Activated CD4-positive, alpha-beta T cell treated with anti-CD3 and anti-CD28 coated beads for 48 hours (primary cell): ENCODE measurements at places on chromosomes 13 and 19.

DNA sequence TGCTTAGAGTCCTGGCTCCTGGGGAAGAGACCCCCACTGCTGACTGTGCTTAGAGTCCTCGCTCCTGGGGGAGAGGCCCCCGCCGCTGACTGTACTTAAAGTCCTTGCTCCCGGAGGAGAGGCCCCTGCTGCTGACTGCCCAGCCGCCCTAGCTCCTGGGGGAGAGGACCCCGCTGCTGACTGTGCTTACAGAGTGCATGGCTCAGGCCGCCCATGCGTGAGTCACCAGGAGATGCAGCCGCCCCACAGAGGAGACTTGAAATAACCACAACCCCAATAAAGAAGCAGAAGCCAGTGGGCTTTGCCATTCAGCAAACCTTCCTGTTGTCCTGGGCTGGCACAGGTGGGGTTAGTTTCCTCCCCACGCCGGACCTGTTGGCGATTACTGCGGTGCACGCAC is 79.2 kb upstream of the C13orf46 start:
- DNase-seq, result no peak

DNA sequence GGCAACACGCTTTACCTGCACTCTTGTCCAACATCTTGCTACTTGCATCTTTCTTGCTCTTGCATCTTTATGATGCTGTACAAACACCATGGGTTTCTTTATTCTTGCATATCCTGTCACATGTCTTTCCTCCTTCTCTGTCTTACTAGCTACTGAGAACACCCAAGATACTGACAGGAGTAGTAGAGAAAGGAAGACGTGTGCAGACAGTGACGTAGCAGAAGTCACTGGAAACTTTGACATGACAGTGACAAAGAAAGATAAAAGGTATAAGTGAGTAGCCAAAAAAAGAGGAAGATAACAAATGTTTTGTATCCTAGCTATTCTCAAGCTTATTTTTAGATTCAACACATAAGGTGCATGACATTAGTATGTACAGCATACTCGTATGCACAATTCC is 34.2 kb downstream of the TRPC4 start:
- no peak for DNase-seq

DNA sequence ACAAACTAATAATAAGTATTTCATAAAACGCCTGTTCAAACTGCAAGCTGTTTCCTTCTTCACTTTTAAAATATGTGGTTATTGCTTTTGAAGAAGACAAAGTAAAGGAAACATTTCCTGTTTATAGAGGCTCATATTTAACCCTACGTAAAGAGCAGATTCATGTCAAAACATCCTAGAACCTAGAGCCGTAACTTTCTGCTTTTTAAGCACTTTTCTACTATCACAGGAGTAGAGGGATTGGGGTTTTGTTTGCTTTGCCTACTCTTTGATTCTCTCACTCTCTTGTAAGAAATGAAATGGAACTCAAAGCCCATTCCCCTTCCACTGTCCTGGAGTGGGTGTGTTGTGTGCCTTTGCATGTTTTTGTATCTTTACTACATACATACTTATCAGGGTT is 54.0 kb upstream of the GPR183 start:
- no peak for DNase-seq

- no peak for DNase-seq
Observed at GRCh38 chr19:2070436-2070827, 19.4 kb upstream of the MKNK2 start.

- peak; percentile 94 for DNase-seq
Observed at GRCh38 chr19:11242864-11243797, 3.7 kb downstream of the ANGPTL8 start.

DNA sequence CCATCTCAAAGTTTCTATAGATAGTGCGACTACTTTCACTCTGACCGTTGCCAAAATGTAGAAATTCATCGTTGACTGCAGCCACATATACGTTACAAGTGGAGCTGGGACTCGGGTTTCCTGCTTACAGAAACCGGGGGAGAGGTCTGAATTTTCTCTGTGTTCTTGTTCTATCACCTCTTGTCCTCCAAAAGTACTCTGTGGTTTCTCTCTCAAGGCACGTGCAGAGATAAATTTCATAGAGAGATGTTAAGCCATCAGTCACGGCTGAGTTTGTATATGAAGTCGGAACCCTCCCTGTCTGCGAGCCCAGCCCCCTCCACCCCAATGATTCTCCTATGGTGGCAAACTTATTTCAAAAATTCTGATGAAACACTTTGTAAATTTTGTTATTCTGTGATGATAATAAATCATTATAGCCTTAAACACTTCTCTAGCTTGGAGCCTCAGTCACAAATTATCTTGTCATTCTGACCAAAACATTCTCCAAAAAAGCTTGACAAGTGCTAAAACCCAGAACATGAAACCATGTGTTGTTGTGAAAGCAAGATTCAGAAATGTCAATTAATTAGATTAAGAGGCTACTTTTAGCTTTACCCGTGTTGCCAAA is 87.5 kb downstream of the TSHZ3 start:
- no peak for DNase-seq

DNA sequence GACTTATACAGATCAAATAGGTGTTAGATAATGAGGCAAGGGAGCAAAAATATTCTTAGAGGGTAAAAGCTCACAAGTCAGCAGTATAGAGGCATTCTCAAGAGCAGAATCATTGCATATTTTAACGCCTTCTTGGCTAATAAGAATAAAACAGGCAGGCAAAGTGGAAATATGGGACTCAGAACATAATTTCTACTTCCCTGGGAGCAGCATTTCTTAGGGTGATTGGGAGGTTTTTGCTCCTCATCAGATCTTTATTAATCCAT is 39.6 kb downstream of the LHFPL6 start:
- no peak for DNase-seq

GRCh38 chr13:99892196-99892613 is 79.4 kb downstream of the ZIC5 start:
- DNase-seq, result no peak

DNA sequence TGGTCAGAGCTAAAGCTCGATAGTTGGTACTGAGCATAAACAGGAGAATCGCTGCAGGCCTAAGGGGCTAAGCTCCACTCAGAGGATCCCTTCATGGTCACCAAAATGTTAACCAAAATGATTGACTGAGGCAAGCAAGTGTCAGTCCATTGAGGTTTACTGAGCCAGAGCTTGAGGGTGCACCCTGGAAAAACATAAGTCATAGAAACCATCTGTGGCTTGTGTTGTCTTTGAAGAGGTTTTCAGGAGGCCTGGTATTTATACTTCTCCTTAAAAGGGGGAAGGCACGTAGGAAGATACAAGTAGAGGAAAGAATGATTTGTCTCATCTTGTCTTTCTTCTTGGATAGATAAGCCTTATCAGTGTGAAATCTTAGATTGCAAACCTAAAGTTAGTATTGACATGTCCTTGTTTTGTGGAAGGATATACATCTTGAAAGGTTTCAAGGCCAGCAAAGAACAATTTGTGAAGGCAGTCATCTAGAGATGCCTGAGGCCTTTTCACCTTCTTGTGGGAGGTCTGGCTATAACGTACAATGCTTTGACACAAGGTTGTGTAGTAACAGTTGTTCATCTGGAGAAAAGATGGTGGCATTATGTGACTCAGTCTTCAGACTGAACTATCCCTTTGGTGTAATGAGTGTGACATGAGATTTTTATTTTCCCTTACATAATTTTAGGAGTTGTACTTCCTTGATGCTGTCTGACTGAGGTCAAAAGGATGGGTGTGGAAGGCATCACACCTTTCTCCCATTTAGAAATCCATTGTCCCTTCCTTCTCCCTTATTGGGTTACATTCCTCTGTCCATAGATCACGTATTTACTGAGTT is 14.7 kb upstream of the CEACAM6 start:
- DNase-seq, result peak; percentile 36

- no peak for DNase-seq
Observed at GRCh38 chr13:71079638-71080037, 787.4 kb downstream of the DACH1 start.

- no peak for DNase-seq
Observed at GRCh38 chr19:19399733-19400433, 5.6 kb upstream of the GATAD2A start.

- peak; percentile 53 for DNase-seq
Observed at GRCh38 chr19:3670796-3671679, 29.2 kb downstream of the PIP5K1C start.

- DNase-seq, result no peak
Observed at GRCh38 chr13:98775844-98776598, 23.5 kb upstream of the SLC15A1 start.

- DNase-seq, result no peak
Observed at GRCh38 chr19:6711605-6712004, 8.8 kb downstream of the C3 start.

- DNase-seq, result no peak
Observed at GRCh38 chr19:42158926-42159325, 26.7 kb upstream of the POU2F2 start.

DNA sequence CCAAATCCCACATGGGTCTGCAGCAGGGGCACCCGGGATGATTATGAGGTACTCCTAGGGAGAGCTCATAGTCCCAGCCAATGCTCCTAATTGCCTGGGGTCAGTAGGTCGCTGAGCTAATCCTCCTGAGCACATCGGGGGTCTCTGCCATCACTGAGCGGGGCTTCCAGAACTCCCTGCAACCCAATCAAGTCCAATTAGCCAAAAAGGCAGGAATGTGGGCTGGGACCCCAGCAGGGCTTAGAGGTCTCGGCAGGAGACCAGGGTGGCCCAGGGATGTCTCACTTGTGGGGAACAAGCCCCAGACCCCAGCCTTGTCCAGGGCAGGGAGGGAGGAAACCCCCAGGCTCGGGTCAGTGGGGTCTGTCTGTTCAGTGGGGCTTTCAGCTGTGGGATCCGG is 17.1 kb upstream of the CPAMD8 start:
- DNase-seq, result no peak

GRCh38 chr13:39073983-39074382 is 35.7 kb downstream of the NHLRC3 start:
- no peak for DNase-seq

GRCh38 chr13:33326246-33326645 is 40.7 kb upstream of the STARD13 start:
- no peak for DNase-seq

- DNase-seq, result no peak
Observed at GRCh38 chr13:26593661-26594060, 36.2 kb downstream of the WASF3 start.

GRCh38 chr19:5897189-5897969 is 6.2 kb downstream of the NDUFA11 start:
- DNase-seq, result no peak

DNA sequence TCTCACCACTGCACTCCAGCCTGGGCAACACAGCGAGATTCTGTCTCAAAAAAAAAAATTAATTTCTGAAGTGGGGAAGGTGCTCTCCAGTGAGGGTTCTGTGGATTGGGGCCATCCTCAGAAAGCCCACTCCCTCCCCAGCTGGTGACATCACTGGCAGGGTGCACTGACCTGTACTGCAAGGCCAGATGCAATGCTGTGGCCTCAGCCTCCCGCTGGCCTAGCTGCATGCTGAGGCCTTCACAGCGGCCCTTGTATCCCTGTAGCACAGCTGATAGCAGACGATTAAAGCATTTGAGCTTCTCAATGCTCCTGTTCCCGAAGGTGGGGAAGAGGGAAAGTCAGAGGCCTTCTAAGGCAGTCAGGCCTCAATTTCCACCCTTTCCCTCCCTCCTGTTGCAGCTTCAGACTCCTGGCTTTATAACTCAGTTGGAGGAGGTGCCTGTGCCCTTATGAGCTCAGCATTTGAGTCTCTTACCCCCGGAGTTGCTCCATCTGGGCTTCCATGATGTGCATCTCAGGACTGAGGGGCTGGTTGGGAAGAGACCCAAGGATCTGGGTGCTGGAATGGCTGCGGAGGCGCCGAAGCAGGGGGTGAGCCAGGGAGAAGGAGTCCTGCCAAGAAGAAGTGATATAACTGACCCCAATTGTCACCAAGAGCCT is 5.3 kb downstream of the USHBP1 start:
- DNase-seq, result no peak

DNA sequence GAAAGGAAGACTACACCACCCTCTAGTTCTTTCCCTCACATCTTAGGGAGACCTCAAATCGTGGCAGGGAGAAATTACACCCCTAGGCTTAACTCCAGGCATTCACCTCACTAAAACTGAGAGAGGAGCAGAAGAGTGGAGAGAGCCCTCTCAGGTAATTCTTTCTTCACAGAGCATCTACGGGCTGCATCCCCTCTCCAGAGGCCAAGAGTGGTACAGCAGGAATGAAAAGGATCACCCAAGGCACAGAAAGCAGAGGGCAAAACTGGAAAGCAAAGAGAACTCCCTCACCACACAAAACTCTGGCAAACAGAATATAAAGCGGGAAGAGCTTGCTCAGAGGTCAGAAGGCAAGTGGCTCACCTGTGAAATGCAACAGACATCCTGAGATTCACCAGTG is 661.2 kb downstream of the TBC1D4 start:
- DNase-seq, result no peak

DNA sequence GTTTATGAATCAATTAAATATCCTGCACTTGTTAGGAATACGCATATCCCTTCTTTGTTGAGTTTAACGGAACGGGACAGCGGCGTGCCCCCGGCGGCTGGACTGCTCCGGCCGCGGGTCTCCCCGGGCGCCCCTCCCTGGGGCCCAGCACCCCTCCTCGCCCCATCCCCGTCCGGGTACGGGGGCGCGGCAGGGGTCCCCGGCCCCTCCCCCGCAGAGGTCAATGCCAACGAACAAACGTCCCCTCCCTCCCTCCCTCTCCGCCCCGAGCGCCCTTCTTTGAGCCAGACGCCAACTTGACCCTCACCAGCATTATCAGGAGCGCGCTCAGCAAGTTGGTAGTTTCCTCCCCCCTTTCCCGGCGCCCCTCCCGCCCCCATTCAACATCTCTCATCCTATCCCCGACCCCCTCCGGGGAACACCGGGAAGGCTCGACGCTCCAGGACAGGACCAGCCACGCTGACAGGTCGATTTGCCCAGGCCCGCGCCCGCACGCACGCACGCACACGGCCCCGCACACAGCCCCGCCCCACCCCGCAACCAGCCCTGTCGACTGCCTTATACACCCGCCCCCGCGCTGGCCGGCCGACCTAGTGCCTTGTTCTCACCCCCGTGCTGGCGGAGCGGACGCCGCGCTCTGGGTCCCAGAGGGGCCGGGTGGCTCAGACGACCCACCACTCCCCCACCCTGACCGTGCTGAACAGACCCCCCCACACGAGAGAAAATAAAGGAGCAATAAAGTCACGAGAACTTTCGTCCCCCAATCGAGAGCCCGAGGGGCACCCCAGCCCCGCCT is 5.0 kb downstream of the LYL1 start:
- DNase-seq, result peak; percentile 42

- DNase-seq, result no peak
Observed at GRCh38 chr19:5644037-5644436, 21.2 kb downstream of the SAFB start.
